SK-N-MC (cell line): ENCODE measurements at places on chromosomes 2 and 18.

GRCh38 chr18:61628085-61628484 lies 264.7 kb downstream of the RNF152 start:
- DNase-seq = no peak

- DNase-seq = no peak
These were observed 29.1 kb upstream of the TANK start for GRCh38 chr2:161131074-161131680.

GRCh38 chr18:76621782-76622495 lies 126.9 kb upstream of the ZNF516 start:
- peak; percentile 40 for DNase-seq

DNA sequence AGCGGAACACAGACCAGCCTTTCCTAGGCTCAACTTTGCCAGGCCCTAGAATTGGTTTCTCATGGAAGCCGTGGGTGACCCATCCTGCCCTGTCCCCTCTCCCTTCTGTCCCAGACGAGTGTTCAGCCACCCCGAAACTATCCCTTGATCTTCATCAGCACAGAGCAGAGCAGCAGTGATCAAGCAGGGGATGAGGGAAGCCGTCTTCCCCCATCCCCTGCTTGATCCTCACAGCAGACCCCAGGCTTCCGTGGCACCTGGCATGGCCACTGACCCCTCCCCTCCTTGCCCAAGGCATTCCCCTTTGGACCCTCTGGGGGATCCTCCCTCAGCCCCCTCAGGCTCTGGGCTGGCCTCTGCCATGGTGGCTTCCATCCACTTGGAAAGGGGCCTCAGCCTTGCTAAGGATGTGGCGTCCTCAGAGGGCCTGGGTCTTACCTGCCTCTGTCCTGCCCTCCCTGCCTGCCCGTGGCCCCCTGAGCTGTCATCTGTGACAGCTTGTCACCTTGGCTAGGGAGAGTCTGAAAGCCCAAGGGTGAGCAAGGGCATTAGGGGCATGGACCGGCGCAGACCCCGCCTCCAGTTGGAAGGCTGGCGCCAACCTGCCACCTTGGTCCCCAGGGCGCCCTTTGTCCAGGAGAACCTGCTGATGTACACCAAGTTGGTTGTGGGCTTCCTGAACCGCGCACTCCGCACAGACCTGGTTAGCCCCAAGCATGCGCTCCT lies 10.4 kb upstream of the CCDC74A start:
- no peak for DNase-seq

- DNase-seq = no peak
These were observed 360.9 kb downstream of the XIRP2 start for GRCh38 chr2:167249197-167249596.

- DNase-seq = no peak
These were observed 17.3 kb downstream of the C2orf42 start for GRCh38 chr2:70173520-70173919.

DNA sequence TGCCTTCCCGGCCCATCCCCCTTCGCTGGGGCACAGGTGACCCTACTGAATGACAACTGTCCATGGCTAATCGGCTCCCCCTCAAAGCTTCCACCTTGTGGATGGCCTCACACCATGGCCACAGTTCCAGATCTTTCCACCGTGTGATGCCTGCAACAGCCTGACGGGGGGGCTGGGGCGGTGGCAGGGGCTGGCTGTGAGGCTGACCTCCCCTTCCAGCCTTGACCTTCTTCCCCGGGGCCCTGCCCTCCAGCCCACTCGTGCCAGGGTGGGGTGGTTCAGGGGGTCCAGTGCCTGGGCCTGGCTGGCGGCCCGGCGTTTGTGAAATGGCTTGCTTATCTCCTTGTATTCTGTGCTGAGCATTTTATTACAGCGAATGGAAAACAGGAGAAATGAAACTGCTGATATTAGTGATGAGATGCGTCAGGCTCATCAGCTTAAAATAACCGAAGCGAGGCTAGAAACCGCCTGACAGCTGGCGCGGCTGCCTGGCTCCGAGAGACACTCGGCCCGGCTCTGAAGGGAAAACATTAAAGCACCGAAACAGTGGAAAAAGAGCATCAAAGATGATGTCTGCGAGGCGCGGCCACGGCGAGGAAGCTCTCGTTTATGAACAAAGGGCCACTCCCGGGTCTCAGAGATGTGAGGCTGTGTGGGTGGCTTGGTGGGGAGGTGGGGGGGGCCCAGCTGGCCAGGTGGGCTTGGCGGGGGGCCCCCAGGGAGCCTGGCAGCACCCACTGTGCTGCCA lies 916 bp upstream of the PDCD1 start:
- DNase-seq = no peak

- DNase-seq = no peak
These were observed 176.7 kb downstream of the IKZF2 start for GRCh38 chr2:212974692-212975091.

DNA sequence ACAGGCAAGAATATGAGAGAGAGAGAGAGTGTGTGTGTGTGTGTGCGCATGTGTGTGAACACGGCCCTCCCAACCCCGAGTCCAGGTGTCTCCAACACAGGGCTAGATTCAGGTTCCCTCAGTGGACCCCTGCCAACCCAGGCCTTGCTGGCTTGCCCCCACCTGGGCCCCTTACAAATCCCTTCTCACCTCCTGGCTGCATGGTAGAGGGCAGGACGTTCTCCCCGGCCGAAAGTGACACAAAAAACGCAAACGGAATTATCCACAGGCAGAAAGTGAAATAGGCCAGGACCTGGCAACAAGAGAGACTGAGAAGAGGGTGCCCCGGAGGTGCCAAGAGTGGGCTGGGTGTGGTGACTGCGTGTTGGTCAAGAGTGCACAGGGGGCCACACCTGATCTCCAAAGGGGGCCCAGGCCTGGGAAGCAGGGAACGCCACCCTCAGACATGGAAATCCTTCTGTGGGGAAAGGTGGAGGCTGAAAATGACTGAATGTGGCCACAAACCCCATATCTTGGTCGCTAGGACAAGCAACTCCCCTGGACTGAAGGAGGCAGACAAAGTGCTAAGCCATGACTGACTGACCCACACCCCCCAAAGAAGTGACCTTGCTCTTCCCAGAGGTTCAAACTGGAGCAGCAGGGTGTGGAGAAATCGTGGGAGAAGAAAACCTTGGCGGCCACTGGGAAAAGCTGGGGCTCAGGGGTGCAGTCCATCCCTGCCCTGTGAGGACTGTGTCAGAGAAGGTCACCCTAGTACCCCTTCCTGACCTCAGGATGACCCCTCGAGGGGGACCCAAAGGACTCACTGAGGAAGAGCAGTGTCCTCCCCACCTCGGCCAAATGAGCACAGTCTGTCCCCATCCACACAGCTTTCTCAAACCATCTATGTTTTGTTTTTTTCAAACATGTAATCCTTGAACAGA lies 5.7 kb downstream of the TEX261 start:
- no peak for DNase-seq

DNA sequence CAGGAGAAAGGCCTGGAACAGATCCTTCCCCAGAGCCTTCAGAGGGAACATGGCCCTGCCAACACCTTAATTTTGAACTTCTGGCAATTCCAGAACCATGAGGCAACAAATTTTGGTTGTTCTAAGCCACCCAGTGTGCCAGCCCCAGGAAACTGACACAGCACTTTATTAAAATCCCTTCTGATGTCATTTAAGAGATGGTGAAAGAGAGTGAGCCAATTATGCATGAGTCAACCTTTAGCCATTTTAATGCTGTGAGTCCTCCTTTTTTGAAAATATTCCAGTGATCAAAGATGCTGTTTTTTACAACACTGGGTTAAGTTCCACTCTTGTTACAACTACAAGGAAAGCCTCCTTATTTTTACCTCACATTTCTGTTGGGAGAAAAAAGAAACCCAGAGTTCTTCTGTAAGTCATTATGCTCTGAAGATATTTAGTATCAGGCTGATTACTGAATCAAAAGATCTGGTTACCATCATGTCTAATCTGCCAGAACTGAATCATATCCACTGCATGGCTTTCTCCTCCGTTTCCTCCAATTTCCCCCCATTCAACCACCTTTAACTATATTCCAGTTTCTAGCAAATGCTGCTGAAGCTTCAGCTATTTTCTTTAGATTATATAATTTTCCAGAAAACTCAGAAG lies 235.4 kb downstream of the TXNL1 start:
- DNase-seq = peak; percentile 5

- no peak for DNase-seq
These were observed 48.8 kb downstream of the ASB1 start for GRCh38 chr2:238475566-238475965.

DNA sequence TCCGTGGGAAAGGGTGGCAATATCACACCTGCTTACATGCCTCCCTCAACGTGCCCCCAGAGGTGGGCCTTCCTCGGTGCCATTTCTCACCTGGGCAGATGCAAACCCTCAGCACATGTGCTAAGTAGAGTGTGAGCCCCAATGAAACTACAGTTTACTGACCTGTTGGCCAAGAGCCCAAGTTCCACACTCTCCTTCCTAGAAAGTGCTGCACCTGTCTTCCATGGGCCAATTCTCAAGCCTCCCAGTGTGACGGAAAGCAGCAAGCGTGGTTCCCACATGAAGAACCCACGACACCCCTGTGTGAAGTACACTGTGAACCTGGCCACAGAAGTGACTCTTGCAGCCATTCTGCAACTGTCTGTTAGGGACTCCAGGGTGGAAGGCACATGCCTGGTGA lies 73.7 kb downstream of the UXS1 start:
- DNase-seq = no peak

DNA sequence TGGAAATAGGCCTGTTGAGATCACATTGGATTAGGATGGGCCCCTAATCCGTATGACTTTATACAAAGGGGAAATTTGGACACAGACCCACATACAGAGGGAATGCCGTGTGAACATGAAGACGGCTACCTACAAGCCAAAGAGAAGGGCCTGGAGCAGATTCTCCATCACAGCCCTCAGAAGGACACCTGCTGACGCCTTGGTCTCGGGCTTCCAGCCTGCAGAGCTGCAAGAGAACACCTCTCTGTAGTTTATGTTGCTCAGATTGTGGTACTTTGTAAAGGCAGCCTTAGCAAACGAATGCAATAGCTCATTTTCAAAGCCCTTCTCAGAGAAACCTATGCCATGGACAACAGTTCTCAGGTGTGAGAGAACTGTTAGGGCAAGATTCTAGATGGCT lies 86.1 kb downstream of the LONRF2 start:
- no peak for DNase-seq

DNA sequence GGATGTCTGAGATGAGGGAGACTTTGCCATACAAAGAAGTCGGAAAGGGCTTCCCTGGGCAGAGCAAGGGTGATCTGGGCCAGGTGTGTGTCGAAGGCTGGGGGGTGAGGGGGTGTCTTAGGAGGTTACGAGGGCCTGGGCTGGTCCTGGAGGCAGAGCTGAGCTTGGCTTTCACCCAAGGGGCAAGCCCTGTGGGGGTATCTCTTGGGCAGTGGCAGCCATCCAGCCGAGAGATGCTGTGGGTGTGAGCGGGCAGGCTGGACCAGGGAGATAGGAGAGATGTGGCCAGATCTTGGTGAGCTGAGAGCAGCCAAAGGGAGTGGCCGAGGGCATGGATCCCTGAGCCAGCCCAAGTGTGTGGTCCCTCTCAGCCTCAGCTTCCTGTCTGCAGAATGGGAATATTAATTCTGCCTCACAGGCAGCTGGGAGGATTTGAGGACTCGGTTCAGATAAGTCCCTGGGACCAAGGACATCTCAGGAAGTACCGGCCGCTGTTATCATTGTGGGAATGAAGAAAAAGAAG lies 33.0 kb downstream of the MAL start:
- no peak for DNase-seq

GRCh38 chr18:62912885-62913284 lies 197.5 kb downstream of the PHLPP1 start:
- DNase-seq = no peak

DNA sequence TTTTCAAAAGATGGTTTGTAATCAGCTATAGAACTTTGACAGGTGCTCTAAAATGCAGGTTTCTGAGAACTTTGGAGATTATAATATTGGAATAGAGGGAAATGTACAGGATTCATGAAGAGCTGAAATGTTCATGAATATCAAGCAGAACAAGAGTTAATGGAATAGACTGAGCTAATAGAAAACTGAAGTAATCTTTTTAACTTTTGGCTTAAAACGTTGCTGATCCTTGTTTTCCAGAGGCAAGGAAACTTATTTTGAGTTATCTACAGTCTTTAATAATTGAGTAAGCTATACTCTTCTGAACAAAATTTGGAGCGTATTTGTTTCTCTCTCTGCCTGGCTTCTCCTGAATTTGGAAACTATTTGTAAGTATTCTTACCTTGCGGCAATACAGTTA lies 10.8 kb upstream of the IL18RAP start:
- DNase-seq = no peak

DNA sequence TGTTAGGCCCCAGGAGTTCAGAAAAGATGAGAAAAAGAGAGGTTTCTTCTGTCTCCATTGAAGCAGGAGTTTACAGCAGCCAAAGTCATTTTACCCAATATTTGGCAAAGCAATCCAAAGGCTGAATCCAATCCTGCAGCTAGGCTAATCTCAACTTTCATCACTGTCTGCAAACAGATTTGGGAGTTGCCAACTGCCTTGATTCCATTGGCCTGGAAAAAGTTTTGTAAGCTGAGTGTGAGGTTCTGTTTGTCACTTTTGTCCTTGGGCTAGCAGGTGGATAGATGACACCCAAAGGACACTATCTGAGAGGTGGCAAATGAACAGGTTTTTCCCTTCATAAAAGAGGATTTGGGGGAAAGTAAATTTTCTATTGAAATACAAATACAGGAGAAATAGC lies 56.6 kb upstream of the SETBP1 start:
- DNase-seq = no peak

GRCh38 chr2:7539077-7539476 lies 621.9 kb downstream of the RNF144A start:
- no peak for DNase-seq

GRCh38 chr2:236167297-236168109 lies 683 bp downstream of the GBX2 start:
- DNase-seq = no peak

- no peak for DNase-seq
These were observed 136.5 kb downstream of the TDRD15 start for GRCh38 chr2:21260311-21260710.

- no peak for DNase-seq
These were observed 105.4 kb downstream of the SOS1 start for GRCh38 chr2:39015424-39015823.

- DNase-seq = no peak
These were observed 199.8 kb downstream of the PLCL1 start for GRCh38 chr2:198004173-198004572.

DNA sequence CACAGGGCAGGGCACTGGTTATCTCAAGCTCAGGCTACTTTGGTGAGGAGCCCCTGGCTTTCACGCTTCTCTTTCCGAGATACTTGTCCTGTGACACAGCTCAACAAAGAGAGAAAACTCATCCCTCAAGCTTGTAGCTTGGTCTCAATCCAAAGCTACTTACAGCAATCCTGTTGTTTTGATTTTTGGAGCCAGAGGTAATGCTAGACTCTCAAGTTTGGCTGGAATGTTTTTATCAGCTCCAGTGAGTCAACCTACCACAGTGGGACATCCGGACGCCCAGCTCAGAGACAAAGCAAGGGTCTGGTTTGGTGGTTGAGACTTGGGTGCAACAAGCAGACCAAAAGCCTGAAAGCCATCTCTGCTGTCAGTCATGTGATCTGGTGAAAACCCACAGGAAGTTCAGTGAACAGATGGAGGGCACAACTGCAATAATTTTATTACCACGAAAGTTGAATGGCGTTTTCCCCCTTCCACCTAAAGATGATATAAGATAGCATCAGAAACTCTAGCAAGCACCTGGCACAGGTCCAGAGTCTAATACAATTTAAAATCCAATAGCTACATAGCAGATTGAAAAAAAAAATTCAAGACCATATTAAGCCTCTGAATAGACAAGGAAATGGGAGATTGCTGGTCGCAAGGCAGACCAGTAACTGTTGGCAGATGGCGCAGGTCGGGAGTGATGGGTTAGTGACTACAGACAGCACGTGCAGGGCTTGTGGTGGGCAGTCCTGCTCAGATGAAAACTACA lies 102.3 kb upstream of the SMAD7 start:
- no peak for DNase-seq

- no peak for DNase-seq
These were observed 322.1 kb upstream of the TANK start for GRCh38 chr2:160838147-160838546.
